ENCODE measurements at places on chromosomes 12 and 14. TPM values are rescaled to one million over a fixed set of nuclear protein-coding genes. Genes with fewer than 3 reads are reported as not detected.
A peak's percentile ranks its signal among the peaks of the same experiment; 100 is the strongest.

Gene NFE2
- 18.5 TPM for total RNA-seq

Gene MGST1
- not detected for total RNA-seq

Gene PYM1
- total RNA-seq, result 93.9 TPM

Gene PLEKHH1
- total RNA-seq, result 8.6 TPM

Gene IAPP
- not detected for total RNA-seq

Gene PRPF40B
- 11.2 TPM for total RNA-seq

Gene PRPH
- total RNA-seq, result 2.2 TPM

Gene OTX2
- total RNA-seq, result 128 TPM

DNA sequence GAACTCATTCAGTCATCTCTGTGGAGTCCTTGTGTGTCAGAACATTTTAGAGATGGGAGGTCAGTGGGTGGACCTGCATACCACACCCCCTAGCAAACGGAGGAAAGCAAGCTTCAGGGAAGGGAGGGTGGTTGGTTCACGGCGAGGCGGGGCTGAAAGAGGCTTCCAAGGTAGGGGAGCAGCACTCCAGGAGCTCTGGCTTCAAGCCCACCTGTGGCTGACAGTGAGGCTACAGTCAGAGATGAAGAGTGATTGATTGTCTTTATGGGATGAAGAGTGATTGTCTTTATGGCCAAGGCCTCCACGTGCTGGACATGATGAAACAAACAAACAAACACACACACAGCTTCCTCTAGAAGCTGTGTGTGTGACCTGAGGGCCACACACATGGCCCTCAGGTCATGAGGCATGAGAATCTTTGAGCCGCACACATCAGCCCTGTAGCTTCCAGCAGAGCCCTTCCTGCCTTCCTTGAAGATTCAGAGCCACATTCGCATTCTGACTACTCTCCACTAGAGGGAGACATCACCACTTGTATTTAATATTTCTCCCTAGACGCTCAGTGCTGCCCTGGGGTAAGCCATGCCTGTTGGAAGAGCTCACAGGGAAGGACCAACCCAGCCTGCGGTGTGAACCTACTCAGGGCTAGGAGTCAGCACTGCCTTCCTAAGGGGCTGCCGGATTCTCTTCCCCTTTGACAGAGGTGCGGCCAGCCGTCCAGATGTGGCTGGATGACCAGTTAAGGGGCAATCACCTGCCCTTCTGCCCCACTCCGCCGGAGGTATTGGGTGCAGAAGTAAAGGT lies 54.4 kb upstream of the KCNA1 start:
- DNase-seq, result peak; percentile 93

DNA sequence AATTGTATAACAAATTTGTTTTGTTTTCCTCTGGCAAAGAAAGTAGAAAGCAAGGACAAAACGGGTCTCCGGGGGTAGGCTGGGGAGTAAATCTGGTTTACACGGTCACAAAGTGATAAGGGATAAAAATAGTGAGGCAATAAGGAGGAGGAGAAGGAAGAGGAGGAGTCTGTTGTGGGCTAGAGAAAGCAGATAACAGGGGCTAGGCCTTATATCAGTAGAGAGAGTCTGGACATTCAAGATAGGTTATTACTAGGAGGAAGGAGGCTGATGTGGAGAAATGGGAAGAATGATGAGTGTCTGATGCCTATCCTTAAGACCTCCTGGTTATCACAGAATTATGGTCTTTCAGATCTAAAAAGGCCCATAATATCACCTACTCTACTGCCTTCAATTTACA lies 83.2 kb upstream of the SSTR1 start:
- no peak for DNase-seq

GRCh38 chr14:69664865-69665526 lies 53.6 kb downstream of the SUSD6 start:
- DNase-seq, result peak; percentile 25

DNA sequence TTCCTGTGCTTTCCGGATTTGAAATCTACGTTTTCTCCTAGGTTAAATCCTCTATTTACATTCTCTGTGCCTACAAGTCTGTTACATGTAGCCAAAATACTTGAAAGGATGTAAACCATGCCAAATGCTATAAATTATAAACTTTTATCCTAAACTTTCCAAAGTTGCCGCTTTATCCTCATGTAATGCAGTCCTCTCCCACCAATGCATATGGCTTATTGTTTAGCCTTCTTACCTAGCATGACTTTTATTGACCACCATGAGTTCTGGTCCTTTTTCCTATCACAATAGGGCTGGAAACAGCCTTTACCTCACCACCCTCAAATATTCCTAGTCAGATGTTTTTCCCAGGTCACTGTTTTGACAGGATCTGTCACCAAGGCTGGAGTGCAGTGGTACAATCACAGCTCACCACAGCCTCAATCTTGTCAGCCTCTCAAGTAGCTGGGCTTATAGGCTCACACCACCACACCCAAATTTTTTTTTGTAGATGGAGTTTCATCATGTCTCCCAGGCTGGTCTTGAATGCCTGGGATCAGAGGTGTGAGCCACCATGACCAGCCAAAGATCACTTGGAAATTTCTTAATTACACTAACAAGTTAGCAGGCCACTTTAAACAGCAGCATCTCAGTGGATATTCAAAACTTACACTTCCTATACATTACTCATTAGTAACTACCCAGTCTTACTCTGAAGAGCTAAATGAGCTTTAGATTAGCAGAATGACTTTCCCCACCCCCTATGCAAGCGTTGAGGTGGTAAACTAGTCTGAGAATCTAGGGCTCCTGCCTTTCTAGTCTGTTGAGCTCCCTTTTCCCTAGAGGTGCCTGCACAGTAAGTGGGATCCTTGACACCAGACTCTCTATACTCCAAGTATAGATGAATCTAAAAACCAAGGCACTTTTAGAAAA lies 4.1 kb downstream of the TUBA1B start:
- DNase-seq, result no peak

DNA sequence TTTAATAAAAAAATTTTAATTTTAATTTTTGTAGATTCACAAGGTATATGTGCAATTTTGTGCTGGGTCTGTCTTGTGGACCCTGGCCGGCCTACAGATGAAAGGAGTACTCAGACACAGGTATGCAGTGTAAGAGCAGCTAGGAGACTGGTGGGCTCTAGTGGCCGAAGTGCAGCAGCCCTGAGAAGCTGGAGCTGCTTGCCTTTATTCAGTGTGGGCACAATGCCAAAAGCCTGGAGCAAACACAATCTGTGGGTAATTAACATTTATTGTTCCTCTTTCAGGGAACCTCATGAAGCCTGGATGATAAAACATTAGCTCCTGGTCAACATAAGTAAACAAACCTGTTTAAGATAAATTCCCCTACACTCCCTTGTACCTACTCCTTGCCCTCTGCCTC lies 135.7 kb upstream of the SEL1L start:
- DNase-seq, result peak; percentile 1

- no peak for DNase-seq
Observed at GRCh38 chr12:94792693-94793092, 142.3 kb upstream of the TMCC3 start.

- no peak for DNase-seq
Observed at GRCh38 chr14:25116607-25117006, 66.7 kb upstream of the STXBP6 start.

DNA sequence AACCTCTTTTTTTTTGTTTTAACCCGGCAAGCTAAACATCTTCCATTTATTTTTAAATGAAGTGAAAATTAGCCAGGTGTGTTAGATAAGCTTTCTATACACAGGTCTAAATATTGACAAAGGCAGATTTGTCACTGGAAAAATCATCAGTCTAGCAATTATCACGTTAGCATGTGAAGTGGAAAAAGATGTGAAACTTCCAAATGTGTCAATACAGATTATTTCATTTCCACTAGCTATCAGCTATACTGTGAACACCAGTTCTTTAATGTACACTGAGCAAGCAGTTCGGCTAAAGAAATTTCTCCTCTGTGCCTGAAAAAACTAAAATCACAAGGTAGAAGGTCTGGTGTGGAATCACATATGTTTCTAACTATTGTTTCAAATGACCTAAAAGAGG lies 96.6 kb upstream of the G2E3 start:
- DNase-seq, result no peak

DNA sequence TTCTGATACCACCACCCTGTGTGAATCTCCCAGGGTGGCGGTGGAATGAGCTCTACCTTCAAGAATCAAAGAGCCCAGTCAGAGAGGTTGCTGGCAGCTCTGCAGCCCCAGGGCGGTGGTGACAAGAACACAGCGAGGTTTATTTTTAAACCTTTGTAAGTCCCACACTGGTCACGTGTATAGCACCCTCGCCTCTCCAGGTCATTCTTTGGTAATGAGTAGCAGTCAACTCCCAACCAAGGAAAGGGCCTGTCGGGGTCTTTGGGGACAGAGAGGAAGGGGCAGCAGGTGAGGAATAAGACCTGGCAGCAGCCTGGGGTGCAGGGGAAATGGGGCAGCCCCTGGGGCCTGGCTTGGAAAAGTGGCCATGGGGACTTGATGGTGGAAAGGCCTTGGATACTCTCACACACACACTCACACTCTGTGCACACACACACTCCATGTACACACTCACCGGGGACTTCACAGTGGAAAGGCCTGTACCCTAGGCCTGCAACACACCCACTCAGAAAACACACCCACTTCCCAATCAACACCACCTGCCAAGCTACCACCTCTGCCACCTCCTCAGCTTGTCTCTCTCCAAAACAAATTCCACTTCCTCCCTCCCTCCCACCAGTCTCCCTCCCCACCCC lies 178.6 kb downstream of the DPF3 start:
- peak; percentile 58 for DNase-seq

DNA sequence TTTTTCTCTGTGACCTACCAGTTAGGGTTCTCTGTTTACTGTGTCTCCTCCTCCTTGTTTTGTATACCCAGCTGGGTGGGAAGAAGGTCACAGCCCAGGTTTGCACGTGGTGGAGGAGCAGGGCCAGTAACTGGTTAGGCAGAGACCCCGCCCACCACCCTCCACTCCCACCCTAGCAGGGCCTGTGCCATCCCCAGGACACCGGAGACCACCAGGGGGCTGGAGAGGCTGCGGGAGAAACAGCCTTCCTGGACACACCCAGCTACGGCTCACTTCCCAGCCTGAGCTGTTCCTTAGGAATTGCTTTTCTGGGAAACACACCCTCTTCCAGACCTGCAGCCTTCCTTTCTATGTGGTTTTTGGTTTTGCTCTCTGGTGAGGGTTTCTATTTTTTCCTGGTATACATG lies 21.1 kb downstream of the BDKRB2 start:
- no peak for DNase-seq

DNA sequence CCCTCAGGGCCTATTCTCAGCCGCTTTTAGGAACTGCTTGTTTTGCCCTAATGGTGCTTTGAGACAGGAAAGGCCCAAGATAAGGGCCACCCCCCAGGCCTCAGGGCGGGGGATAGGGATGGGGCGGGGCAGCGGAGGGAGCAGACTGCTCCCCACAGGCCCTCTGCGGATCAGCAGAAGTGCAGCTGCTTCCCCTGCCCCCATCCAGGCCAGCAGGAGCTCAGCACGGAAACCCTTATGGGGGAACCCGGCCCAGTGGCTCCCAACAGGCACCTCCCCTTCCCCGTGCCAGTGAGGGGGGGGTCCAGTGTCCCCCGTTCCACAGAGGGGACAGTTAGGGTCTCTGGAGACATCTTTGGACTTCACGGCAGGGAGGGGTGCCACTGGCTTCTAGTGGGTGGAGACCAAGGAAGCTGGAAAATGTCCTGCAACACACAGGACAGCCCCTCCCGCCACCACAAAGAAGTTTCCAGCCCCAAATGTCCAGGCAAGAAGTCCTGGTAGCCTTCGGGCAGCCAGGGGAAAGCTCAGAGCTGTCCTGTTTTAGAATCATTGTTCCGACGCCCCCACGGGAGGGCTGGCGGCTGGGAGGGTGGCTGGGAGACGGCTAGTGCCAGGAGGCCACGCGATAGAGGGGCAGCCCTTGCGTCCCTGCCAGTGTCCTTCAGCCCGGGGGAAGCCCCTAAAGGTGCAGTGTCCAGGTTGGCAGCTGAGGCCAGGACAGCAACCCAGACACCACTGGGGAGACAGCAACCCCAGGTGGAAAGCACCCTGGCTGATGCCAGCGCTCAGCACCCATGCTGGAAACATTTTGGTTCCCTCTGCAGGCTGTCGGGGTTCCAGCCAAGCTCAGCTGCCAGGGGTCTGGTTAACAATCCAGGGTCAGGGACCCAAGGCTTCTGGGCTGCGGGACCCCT lies 10.4 kb upstream of the GPR132 start:
- no peak for DNase-seq

DNA sequence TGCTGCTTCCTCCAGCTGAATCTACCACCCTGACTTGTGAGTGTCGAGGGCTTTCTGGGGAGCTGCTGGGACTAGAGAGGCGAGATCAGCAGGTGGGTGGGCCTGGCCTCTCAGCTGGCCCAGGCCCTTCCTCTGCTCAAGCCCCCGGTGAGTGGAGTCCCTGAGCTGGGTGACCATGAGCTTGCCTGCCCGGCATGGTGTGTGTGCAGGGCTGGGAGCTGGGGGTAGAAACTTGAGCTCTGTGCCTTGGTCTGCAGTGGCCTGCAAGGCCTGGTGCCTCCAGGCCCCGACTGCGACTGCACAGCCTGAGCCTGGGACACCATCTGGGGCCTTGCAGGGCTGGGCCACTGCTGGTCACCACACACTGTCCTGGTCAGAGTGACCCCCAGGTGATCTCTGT lies 67.4 kb downstream of the KIF26A start:
- DNase-seq, result no peak

- DNase-seq, result no peak
Observed at GRCh38 chr14:24250354-24250753, 7.9 kb upstream of the TINF2 start.

GRCh38 chr12:20436316-20436715 lies 68.0 kb downstream of the PDE3A start:
- no peak for DNase-seq

DNA sequence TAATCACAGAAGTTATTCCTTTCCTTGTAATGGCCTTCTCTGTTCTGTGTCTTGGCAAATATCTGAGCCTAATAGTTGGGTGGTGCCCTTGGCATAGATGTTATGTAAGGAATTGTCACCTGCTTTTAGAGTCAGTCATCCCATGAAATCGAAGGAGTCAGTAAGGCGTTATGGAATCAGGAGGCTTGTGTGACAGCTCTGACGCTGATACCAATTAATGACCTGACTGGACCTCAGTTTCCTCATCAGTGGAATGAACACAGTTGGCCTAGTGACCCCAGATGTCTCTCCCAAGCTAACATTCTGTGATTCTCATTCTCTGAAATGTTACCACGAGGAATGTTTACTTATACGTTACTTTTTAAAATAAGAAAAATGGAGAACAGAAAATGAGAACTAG lies 32.1 kb downstream of the TXNRD1 start:
- DNase-seq, result no peak

- no peak for DNase-seq
Observed at GRCh38 chr14:86533834-86534233, 1003.9 kb downstream of the FLRT2 start.

DNA sequence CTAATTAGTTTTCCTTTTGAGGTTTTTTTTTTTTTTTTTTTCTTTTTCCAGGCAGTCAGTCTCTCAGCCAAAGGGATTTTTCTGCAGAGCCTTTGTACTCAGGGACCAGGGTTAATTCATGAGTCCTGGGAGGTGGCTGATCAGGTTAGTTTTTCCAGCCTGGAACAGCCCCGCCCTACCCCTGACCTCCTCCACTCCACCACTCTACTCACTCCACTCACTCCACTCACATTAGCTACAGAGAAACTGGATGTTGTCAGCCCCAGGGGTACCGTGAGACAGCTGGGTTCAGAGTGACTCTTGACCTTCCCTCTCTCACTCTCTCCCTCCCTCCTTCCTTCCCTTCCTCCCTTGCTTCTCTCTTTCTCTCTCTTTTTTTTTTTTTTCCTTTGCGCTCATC lies 161.0 kb downstream of the CRADD start:
- no peak for DNase-seq

GRCh38 chr12:56978397-56979138 lies 21.2 kb upstream of the RDH16 start:
- no peak for DNase-seq

Data from G401 (cell line).